ENCODE measurements at places on chromosomes 6 and 20.

- DNase-seq: no peak
Observed at GRCh38 chr20:25288291-25289181, 40.7 kb downstream of the PYGB start.

- no peak for DNase-seq
Observed at GRCh38 chr6:7513529-7513928, 27.9 kb upstream of the DSP start.

DNA sequence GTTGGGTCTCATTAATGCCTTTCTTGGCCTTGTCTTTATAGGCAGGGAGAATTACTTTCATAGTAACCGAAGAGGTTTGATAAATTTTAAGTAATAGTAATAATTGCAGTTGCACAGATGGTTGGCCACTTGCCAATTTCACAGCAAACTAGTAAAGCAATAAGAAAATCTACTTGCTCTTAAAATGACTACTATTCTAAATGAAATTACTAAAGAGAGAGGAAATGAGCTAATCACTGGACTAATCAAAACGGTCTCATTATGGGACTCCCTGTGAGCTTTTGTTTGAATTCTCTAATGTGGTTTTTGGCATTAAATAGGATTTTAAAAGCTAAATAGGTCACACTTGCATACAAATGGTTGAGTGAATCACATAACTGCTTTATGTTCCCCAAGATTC lies 227.4 kb upstream of the PLN start:
- DNase-seq: no peak

- DNase-seq: no peak
Observed at GRCh38 chr6:36809941-36810803, 29.1 kb downstream of the CPNE5 start.

DNA sequence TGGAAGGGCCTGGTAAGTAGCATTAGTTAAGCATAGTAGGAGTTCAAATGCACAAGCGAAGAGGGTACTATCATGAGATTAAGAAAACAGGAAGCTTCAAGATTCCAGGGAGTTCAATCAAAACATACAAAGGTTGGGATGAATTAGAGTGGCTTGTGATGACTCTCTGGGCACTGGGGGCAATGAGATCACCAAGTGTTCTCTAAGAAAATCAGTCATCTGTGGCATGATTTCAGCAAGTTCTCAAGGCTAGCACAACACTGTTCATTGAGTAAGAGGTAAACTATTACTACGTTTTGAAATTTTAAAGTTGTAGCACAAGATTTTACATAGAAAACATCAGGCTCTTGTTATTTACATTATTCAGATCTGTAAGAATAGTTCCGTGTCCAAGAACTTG lies 139.7 kb upstream of the FLRT3 start:
- DNase-seq: peak; percentile 47

DNA sequence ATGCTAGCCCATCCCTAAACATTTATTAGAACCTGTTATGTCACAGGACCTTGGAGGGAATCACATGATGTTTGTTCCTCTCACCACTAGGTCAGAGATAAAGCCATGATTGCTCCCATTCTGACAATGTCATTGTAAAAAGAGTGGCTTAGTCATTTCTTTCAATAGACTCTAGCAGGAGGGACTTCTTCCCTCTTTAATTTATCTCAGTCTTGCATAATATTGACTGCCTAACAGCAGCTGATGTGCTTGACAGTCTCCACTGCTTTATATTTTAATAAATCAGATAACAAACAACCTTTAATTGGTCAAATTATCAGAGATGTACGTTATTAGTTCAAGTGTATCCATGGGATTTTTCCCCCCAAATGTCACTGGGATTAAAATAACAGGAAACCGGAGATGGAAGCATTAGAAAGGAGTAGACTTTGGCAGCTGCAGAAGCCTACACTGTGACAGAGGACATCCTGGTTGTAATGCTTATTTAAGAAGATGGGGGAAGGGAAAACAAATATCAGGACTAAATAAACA lies 39.6 kb downstream of the LAMA4 start:
- DNase-seq: peak; percentile 35

GRCh38 chr20:36202891-36203338 lies 33.4 kb upstream of the AAR2 start:
- DNase-seq: peak; percentile 64

DNA sequence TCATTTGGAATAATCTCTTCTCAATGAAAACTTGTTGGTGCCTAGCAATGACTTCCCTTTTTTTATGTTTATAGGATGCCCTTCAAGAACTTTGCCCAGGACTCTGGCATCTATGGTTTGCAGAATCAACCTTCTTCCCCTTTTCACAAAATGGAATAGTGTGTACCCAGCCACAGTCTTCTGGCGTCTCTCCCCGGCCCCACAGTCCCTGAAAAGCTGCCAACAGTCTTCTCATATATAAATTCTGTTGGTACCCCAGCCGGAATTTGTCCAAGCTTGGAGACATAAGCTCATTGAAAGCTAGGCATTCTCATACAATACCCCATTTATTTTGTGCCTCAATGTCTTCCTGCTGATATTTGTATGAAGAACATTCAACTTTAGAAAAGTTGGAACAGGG lies 26.4 kb upstream of the MCM3 start:
- no peak for DNase-seq

- peak; percentile 12 for DNase-seq
Observed at GRCh38 chr6:144481527-144481926, 196.4 kb downstream of the UTRN start.

DNA sequence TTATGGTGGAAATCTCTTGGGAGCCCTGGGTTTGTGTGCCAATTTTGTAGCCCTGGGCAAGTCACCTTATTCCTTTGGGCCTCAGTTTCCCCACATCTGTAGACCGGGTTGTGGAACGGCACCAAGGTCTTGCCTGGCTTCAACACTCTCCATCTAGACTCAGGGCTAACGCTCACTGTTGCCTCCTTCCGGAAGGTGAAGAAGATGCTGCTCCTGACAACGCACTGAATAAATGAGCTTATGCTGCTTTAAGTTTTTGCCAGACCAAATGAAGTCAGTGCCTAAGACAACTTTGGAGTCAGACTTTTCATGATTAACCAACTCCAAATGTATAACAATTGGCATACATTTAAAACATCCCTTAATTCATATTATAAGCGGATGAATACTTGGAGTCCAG lies 53.1 kb downstream of the PSMG4 start:
- no peak for DNase-seq

DNA sequence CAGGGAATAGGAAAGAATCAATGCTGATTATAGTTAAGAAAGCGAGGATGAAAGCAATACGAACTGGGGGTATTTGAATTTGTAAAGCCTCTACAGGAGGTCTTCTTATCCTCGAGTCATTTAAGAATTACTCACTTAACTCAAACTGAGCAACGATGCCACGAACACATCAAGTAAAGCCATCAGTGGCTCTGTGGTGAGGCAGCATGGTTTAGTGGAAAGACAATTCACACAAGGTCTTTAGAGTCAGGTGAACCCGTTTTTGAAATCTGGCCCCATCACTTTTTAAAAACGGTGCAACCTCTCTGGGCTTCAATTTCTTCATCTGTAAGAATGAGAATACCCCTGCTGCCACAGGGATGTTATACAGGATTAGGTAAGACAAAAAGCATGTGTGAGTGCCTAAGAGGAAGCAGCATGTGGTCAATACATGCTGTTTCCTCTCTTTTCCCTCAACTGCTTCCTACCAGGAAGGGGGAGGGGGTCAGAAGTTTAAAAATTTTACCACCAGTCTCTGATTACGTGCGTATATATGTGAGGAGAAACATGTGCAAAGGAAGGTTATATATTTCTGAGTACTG lies 162.0 kb downstream of the BTBD9 start:
- DNase-seq: no peak

DNA sequence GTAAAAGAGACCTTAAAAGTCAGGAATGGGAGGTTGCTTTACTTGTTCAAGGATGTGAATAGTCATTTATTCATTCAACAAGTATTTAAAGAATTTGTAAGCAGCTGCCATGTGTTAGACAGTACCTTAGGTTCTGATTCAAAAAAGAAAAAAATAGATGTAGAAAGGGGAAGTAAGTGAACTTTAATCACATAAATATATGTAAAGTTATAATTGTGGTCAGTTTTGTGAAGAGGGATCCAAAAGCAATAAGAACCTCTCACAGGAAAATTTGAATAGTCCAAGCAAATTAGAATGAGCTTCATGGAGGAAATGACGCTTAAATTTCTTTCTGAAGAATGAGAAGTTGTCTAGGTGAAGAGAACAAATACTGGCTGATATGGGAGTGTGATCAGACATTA lies 596.1 kb upstream of the CITED2 start:
- peak; percentile 76 for DNase-seq

- no peak for DNase-seq
Observed at GRCh38 chr6:14317387-14317970, 199.9 kb downstream of the CD83 start.

- peak; percentile 92 for DNase-seq
Observed at GRCh38 chr20:50913690-50914375, 17.4 kb downstream of the ADNP start.

DNA sequence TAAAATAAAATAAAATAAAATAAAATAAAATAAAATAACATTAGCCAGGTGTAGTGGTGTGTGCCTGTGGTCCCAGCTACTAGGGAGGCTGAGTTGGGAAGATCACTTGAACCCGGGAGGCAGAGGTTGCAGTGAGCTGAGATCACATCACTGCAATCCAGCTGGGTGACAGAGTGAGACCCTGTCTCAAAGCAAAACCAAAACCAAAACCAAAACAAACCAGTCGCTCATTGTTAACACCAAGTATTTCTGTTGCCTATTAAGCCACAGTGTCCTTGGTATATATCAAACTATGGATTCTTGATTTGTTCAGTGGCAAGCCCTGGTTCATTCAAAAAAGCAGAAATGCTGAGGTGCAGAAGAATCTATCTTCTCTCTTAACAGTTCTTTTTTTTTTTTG lies 65.7 kb downstream of the PYGB start:
- DNase-seq: no peak

DNA sequence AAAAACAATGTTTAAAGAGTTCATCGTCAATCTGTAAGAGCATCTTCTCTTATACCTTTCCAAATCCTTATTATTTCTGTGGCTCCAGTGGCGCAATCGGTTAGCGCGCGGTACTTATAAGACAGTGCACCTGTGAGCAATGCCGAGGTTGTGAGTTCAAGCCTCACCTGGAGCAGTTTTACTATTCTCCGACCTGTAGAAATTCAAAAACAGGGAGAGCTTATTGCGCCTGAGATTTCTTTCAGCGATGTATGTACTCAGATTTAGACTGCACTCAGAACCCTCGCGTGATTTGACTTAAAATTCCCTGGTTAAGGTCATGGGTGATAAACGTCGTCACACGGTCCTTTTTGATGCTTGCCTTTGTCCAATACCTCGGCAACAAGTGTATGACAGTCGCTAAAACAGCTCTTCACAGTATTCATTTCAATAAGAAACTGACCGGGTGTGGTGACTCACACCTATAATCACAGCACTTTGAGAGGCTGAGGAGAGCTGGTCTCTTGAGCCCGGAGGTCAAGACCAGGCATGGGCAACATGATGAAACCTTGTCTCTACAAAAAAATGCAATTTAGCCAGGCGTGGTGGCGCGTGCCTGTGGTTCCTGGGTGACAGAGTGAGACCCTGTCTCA lies 11.9 kb downstream of the GPX5 start:
- DNase-seq: peak; percentile 54

GRCh38 chr6:141195251-141195832 lies 937.4 kb upstream of the GJE1 start:
- no peak for DNase-seq

DNA sequence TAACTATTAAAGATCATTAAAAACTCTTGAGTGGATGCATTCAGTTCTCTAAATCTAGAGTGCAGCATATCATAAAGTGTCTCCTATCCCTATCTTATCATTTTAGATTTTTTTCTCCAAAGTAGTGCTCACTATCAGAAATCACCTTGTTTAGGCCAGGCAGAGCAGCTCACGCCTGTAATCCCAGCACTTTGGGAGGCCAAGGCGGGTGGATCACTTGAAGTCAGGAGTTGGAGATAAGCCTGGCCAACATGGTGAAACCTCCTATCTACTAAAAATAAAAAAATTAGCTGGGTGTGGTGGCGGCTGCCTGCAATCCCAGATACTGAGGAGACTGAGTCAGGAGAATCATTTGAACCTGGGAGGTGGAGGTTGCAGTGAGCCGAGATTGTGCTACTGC lies 368.9 kb downstream of the PRKN start:
- no peak for DNase-seq

DNA sequence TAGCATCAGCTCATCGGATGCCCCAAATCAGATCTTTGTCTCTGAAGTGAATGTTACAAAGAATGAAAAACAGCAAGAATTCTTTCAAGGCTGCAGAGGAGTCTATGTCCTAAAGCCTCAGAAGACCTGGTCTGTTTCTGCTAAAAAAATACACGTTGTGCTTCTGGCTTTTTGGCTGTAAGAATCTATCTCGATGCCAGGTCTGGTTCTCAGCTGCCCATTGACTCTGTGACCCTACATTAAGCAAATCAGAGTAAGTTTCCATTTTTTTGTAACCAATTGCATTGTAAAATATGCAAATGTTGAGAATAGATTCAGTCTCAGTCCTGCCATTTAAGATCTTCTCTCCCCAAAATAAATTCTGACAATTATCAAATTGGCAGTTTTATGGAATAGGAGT lies 705.4 kb downstream of the RFPL4B start:
- DNase-seq: no peak

DNA sequence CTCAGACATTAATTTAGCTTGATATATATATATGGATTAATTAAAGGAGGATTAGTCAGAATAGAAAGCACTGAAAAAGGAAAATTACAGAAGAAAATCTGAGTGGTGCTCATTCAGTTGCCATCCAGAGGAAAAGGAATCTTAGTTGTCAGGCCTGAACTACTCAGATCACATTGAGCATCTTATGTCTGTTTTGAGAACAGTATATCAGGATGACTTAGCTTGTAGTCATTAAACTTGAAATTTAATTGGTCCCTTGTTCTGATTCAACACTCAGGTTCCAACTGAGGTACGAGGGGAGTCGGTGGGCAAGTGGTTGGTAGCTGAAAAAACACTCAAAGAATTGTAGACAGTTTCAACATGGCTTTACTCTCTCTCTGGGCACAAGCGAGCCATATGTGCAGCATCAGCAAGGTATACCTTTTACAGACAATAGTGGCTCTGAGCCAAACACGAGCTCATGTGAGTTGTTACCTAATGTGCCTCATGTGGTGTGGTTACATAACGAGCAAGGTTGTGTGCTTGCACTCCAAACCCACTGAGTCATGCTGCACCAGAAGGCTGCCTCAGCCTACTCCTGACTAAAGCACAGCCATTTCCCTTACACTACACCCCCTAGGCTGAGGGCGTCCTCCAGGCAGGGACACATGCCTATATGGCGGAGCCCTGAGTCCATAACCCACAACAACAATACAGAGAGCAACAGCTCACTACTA lies 73.0 kb upstream of the HMGN3 start:
- peak; percentile 3 for DNase-seq
